ENCODE measurements at places on chromosomes 5 and 9.

DNA sequence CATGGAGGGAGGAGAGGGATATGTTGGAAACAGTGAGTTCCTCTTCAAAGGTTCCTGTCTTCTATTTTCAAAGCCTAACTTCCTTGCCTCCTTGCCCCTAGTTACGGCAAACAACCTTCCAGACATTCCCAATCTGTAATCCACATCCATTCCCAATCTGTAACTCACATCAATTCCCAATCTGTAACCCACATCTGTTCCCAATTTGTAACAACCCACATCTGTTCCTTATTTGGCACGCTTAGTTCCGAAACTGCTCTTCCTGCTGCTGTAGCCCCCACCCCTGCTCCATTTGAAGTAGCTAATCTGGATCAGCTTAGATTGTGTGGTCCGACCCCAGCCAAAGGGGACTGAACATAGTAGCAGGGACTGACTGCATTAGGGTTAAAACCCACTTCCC is 23.9 kb upstream of the IDNK start:
- no peak for DNase-seq

- no peak for DNase-seq
Measured at GRCh38 chr5:22605473-22605872, 247.7 kb downstream of the CDH12 start.

DNA sequence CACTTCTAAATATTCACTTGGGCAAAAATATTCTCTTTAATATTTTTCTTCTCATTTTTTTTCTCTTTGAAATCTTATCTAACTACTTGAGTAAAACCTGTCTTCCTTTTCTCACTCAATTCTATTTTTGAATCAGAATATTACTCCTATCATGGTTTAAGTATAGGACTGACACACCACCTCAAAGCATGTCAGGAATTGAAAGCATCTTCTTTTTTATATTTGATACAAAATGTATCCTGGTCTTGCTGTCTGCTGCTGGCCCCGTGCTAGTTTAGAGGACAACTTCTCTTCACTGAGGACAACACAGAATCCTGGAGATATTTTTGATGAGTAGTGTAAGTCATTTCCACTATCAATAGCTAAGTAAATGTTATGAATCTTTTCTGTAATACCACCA is 383.6 kb downstream of the GADD45G start:
- no peak for DNase-seq

DNA sequence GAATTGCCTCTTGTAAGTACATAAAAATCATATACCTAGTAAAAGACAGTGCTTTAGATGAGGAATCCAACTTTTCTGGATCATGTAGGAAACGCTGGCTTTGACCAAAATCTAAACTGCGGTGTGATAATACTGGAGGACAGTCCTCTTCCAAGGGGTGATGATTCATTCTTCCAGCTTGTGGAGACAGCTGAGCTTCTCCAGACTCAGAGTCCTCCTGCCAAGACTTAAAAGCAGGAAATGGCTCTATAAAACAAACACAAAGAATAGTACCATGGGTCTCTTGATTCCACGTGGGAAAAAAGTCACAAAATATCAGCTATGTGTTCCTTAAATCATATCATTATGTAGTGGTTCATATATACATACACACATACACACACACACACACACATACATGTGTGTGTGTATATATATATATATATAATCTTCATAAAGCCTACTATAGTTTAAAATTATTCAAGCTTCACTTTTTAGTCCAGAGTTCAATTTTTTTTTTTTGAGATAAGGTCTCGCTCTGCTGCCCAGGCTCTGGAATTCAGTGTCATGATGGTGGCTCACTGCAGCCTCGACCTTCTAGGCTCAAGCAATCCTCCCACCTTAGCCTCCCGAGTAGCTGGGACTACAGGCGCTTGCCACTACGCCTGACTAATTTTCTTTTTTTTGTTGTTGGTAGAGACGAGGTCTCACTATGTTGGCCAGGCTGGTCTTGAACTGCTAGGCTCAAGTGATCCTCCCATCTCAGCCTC is 65.0 kb downstream of the PKD2L2 start:
- DNase-seq = no peak

DNA sequence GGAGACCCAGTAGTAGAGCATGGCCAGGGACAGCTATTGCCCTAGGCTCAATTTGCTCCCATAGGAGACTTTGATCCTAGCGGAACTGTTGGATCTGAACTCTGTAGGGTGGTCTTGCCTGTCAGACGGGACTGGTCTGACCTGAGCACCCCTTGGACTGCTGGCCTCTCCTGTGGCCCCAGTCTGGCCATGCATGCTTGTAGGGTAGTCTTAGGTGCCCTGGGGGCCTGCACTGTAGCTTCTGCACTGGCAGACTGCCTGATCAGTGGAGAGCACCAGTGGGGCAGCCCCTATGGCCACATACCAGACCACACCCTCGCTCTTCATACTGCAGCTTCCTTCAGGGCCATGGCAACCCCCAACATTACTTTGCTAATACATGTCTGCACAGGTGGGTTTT is 396.1 kb upstream of the GRAMD2B start:
- no peak for DNase-seq
